ENCODE measurements at places on chromosomes 11 and 22.

DNA sequence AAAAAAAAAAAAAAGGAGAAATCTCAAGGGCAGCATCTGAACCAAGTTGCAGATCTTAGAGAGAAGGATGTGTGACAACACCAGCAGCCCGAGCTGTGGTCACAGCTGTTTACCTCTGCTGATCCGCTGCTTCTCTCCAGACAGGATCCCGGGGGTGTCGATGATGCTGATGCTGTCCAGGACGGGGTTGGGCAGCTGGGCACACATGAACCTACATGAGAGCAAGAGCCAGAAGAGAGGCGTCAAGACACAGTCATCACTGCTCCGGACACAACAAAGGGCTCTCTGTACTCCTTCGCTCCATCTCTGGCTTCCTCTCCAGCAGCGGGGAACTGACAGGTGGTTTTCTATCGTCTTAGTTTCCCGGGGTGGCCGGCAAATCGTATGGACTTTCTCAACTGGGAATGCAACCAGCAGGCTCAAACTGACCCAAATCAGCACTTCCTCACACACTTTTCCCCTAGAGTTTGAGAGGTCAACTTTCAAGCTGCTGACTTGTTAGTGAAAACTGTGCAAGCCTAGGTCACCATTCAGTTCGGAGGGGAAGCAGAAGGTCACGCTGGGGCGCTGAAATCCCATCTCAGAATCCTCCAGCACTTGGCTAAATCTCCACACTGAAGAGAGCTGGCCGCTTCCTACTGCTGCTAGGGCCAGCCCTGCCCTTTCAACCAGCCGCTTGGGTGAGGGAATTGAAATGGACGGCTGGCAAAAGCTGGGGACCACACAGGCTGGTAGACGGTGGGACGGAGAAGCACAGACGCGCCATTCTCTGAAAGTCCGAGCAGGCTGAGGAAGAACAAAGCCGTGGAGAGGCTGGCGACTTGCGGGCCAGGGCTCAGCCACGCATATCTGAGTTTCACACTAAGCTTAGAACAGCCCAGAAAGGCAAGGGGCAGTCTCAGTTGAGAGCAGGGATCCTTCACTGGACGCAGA is 3.8 kb downstream of the EHD1 start:
- H3K4me3 ChIP-seq, result no peak overlapping the region
- no peaks in the 10 kb centered on the region for H3K27me3 ChIP-seq
- peaks cover 25% of the 10 kb centered on the region for H3K4me1 ChIP-seq
- peak overlapping the region; percentile 99 for H3K27ac ChIP-seq
- no peak for DNase-seq

GRCh38 chr22:38728871-38729796 is 23.4 kb downstream of the GTPBP1 start:
- H3K4me1 ChIP-seq, result no peaks in the 10 kb centered on the region
- no peaks in the 10 kb centered on the region for H3K27me3 ChIP-seq
- no peak overlapping the region for H3K27ac ChIP-seq
- no peak for DNase-seq
- H3K36me3 ChIP-seq, result peaks cover 87% of the 10 kb centered on the region

GRCh38 chr11:60731586-60731985 is 7.1 kb downstream of the MS4A18 start:
- no peak overlapping the region for H3K27ac ChIP-seq
- no peak overlapping the region for H3K4me3 ChIP-seq
- H3K4me1 ChIP-seq, result no peaks in the 10 kb centered on the region
- DNase-seq, result no peak
- H3K36me3 ChIP-seq, result no peaks in the 10 kb centered on the region

- H3K4me3 ChIP-seq, result no peak overlapping the region
- H3K27ac ChIP-seq, result no peak overlapping the region
- no peaks in the 10 kb centered on the region for H3K4me1 ChIP-seq
- no peaks in the 10 kb centered on the region for H3K36me3 ChIP-seq
- no peak for DNase-seq
These were observed 619.0 kb downstream of the OPCML start for GRCh38 chr11:132913295-132913694.

DNA sequence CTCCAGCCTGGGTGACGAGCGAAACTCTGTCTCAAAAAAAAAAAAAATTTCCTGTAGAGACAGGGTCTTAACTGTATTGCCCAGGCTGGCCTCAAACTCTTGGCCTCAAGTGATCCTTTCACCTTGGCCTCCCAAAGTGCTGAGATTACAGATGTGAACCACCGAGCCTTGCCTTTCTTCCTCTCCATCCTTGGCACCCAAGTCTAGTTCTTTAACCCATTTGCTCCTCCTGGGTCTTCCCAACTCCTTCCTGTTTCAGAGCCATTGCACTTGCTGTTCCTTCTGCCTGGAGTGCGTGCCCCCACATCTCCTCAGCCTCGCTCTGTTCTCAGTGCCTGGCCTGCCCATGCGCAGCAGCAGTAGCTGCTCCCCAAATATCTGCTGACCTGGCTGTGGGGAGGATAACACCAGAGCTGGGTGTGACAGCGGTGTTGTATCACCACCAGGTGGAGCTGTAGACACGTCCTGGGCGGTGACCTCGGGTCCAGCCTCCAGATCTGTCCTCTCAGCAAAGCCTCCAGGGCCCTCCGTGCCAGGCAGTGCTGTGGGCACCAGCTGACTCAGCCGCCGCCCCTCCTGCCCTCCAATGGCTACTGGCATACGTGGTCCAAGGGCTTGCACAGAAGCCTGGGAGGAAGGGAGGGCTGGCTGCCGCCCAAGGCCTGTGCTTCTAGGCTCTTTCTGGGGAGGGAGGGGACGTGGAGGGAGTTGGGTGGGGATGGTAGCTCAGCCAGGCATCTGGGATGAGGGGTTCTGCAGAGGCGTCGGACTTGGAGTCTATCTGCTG is 22.0 kb downstream of the TEF start:
- H3K4me3 ChIP-seq, result no peak overlapping the region
- H3K36me3 ChIP-seq, result no peaks in the 10 kb centered on the region
- H3K27ac ChIP-seq, result no peak overlapping the region
- H3K27me3 ChIP-seq, result no peaks in the 10 kb centered on the region
- DNase-seq, result peak; percentile 86

DNA sequence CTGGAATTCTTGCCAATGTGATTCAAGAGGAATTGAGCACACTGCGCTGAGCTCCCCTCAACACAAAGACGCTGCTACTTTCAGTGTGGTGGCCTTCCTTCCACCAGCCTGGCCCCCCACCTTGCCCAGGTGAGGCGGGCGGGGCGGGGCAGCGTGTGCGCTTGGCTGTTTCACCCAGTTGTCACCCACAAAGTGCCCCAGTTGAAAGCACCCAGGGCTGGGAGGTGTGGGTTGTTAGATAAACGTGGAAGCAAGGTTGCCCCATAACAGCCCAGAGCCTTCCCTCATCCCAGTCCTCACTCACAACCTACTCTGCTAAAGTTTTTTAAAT is 43.1 kb downstream of the CACNG2 start:
- no peaks in the 10 kb centered on the region for H3K27me3 ChIP-seq
- H3K36me3 ChIP-seq, result no peaks in the 10 kb centered on the region
- DNase-seq, result no peak
- H3K4me3 ChIP-seq, result no peak overlapping the region
- peak overlapping the region; percentile 22 for H3K27ac ChIP-seq
- peaks cover 17% of the 10 kb centered on the region for H3K4me1 ChIP-seq

DNA sequence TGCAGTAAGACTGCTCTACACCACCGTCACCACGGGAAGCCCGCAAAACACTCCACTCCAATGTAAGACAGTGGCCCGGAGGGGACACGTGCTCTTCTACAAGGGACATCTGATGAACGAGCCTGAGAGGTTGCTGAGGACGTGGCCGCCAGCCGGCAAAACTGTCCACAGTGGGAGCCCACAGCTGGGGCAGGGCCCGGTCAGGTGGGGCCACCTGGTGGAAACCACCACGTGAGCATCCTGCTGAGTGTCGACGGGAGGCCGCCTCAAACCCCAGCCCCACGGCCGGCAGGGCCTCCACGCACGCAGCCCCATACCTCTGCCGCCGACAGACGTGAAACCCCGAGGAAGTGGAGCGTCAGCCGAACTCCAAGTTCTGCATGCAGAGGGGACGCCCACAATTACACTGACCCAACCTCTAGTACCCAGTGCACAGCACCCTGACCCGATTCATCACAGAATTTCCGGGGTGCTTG is 42.6 kb downstream of the BRD1 start:
- H3K36me3 ChIP-seq, result peaks cover 35% of the 10 kb centered on the region
- H3K27ac ChIP-seq, result no peak overlapping the region
- no peak overlapping the region for H3K4me3 ChIP-seq
- DNase-seq, result no peak
- no peaks in the 10 kb centered on the region for H3K4me1 ChIP-seq

- no peak for DNase-seq
- no peak overlapping the region for H3K27ac ChIP-seq
- H3K4me1 ChIP-seq, result no peaks in the 10 kb centered on the region
- H3K27me3 ChIP-seq, result peaks cover 5% of the 10 kb centered on the region
These were observed 97.8 kb downstream of the PKNOX2 start for GRCh38 chr11:125262194-125262829.

- no peaks in the 10 kb centered on the region for H3K27me3 ChIP-seq
- no peak overlapping the region for H3K27ac ChIP-seq
- no peaks in the 10 kb centered on the region for H3K4me1 ChIP-seq
- H3K4me3 ChIP-seq, result no peak overlapping the region
- DNase-seq, result no peak
These were observed 5.2 kb upstream of the TBX10 start for GRCh38 chr11:67644472-67645418.

GRCh38 chr11:128551611-128552335 is 35.6 kb downstream of the ETS1 start:
- DNase-seq, result no peak
- no peaks in the 10 kb centered on the region for H3K27me3 ChIP-seq
- H3K4me3 ChIP-seq, result no peak overlapping the region
- no peak overlapping the region for H3K27ac ChIP-seq
- no peaks in the 10 kb centered on the region for H3K36me3 ChIP-seq
- H3K4me1 ChIP-seq, result no peaks in the 10 kb centered on the region

GRCh38 chr22:26170795-26171580 is 1.7 kb downstream of the SEZ6L start:
- H3K27ac ChIP-seq, result no peak overlapping the region
- H3K4me1 ChIP-seq, result no peaks in the 10 kb centered on the region
- no peak overlapping the region for H3K4me3 ChIP-seq
- peaks cover 57% of the 10 kb centered on the region for H3K27me3 ChIP-seq
- no peaks in the 10 kb centered on the region for H3K36me3 ChIP-seq

DNA sequence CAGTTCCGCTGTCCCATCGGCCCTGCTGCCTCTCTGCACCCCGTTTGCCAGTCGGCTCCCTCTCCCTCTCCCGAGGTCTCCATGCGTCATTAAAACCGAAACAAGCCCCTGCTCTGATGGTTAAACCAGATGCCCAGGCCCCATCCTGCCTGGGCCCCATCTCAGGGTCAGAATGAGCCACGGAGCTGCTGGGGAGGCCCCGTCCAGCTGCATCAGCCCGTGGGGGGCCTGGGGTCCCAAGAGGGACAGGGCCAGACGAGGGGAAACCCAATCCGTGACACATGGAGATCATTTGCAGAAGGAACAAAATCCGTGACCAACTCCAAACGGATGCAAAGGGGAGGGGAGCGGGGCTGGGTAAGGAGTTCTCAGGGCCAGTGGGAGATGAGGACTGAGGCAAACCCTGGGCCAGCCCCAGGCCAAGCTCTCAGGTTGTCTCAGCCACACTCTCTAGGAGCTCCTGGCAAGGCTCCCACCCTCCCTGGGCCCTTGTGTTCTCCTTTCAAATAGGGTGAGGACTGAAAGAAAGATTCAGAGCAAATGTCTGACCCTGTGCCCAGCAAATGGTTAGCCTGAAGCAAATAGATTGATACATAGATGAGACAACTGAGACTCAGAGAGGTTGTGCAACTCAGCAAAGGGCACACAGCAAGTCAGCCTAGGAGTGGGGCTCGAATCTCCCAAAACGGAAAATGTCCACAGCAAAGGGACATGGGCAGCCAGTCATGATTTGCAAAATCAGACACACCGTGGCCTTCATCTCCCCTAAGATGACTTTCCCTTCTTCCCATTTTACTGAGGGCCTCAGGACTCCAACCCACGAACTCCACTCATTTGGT is 162.1 kb downstream of the MN1 start:
- H3K4me3 ChIP-seq, result no peak overlapping the region
- no peak overlapping the region for H3K27ac ChIP-seq
- no peaks in the 10 kb centered on the region for H3K27me3 ChIP-seq
- H3K36me3 ChIP-seq, result no peaks in the 10 kb centered on the region
- no peaks in the 10 kb centered on the region for H3K4me1 ChIP-seq

DNA sequence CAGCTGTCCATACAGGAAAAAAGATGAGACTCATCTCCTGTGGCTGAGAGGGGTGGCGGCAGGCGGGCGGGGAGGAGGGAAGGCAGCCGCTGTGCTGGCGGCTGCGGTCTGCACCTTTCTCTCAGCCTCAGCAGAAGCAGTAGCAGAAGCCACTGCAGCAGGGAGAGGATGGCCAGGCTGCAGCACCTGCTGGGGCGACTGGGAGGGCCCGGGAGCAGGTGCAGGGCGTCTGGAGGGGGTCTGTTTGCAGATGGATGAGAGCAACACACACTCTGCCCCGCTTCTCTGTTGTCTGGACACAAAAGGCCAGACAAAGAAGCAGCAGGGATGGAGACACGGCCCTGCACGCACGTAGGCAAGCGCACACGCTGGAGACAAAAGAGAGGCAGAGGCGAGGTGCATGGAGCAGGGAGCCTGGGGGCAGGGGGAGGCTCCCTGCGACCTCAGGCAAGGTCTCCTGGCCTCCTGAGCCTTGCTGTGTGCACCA is 9.3 kb upstream of the MIAT start:
- no peaks in the 10 kb centered on the region for H3K27me3 ChIP-seq
- no peak overlapping the region for H3K27ac ChIP-seq
- no peak for DNase-seq
- H3K4me1 ChIP-seq, result peaks cover 4% of the 10 kb centered on the region
- H3K36me3 ChIP-seq, result no peaks in the 10 kb centered on the region

DNA sequence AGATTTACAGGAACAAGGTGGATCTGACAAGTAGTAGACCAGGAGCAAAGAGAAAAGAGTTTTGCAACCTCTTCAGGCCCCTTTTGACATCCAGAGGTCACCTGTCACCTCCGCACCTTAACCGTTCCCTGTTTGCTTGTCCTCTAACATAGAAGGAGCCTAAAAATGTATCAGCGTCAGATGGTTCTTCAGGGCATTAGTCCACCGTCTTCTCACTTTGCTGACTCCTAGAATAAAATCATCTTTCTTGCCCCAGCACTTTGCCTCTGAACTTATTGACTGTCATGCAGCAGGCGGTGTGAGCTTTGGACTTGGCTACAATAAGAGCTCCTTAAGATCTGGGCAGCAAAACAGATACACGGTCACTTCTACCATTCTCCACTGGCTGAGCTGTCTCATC is 339.7 kb upstream of the B3GAT1 start:
- H3K4me1 ChIP-seq, result no peaks in the 10 kb centered on the region
- H3K36me3 ChIP-seq, result no peaks in the 10 kb centered on the region
- H3K4me3 ChIP-seq, result no peak overlapping the region
- H3K27ac ChIP-seq, result no peak overlapping the region

Data from RWPE2 (cell line).